ENCODE measurements at places on chromosomes 3 and 15. TPM values are rescaled to one million over a fixed set of nuclear protein-coding genes. Genes with fewer than 3 reads are reported as not detected.

The MAPKBP1 gene
- total RNA-seq = 25.6 TPM

The A4GNT gene
- not detected for total RNA-seq

DNA sequence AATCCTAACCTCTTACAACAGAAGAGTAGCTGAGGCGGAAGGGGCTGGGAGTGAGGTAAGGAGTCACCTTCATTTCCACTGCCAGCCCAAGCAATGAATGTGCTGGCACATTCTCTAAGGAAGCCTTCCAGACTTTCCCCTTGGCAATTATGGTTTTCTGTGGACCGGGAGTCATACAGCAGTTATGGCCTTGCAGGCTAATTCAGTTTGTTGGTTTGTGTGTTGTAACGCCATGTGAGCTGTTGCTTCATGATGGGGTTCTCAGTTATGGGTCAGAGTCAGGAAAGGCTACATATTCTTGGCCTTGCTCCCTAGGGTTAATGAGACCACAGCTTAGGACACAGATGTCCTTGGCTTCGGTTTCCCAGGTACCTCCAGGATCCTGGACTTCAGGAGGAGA, 137.0 kb downstream of the ADAMTS17 start:
- no peak for DNase-seq

- DNase-seq = peak; percentile 92
Measured at GRCh38 chr15:89836267-89837133, 21.8 kb upstream of the ANPEP start.

GRCh38 chr3:19232566-19232965, 84.3 kb downstream of the KCNH8 start:
- peak; percentile 6 for DNase-seq

- DNase-seq = no peak
Measured at GRCh38 chr3:173371848-173372487, 25.6 kb upstream of the NLGN1 start.

All from osteoblast (primary cell).